ENCODE measurements at places on chromosomes 4 and X.

- no peak for DNase-seq
Observed at GRCh38 chr4:162839814-162840213, 326.9 kb downstream of the NAF1 start.

GRCh38 chrX:18042776-18043175, 177.9 kb downstream of the BEND2 start:
- no peak for DNase-seq

GRCh38 chr4:94507708-94508107, 56.0 kb downstream of the PDLIM5 start:
- DNase-seq = peak; percentile 1

GRCh38 chr4:7658341-7659204, 223.8 kb upstream of the PSAPL1 start:
- no peak for DNase-seq

DNA sequence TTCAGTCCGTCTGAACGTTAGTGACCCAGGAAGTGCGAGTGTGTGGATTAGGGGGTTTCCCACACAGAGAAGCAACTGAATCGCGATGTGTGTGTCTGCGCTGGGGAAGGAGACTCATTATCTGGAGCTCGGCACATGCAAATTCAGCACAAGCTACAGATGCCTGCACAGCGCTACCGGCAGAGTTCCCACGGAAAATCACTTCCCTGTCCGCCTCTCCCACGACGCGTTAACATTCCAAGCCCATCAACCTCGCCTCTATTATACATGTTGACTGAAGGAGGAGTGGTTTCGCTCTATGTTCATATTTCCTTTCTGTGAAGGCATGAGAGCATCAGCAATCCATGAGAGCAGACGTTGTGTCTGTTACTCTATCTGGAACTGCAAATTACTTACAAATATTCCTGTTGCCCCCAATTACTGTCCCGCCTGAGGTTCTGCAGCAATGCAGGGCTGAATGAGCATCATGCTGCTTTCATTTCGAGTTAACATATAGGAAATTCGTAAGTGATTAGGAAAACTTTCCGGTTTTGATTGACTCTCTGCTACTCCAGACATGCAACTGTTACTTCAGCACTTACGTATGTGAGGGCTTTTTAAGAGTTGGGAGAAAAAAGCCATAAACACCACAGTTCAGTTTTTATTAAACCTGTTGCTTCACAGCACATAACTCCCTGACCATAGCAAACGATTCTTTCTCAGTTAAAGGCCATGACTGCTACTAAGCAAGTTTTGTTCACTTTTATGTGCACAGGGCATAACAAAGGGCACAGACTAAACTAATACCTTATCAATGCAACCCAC, 15.0 kb upstream of the MTNR1A start:
- DNase-seq = no peak
